Activated CD4-positive, alpha-beta T cell treated with anti-CD3 and anti-CD28 coated beads, Interleukin-2, Interleukin-4, amounts not matched to agents 100 ng/mL and 50 ng/mL, durations not matched to agents 16 hours and 8 hours (primary cell): ENCODE measurements at places on chromosomes 3 and 15.

- no peak for DNase-seq
Observed at GRCh38 chr15:79067072-79067833, 23.3 kb downstream of the RASGRF1 start.

DNA sequence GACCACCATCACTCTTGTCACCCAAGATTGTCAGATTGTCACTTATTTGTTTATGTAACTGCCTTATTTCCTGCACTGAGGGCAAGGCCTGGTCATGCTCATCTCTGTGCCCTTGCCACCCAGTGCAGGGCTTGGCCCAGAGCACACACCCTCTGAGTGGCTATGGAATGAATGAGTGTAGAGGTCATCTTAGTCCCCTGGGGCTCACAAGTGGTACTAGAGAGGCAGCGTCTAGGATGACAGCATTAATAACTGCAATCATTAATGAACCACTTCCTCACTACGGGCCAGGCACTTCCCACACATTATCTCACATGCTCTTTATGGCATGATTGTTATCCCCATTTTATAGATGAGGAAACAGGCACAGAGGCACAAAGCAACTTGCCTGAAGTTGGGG is 117.0 kb downstream of the SMAD6 start:
- no peak for DNase-seq

DNA sequence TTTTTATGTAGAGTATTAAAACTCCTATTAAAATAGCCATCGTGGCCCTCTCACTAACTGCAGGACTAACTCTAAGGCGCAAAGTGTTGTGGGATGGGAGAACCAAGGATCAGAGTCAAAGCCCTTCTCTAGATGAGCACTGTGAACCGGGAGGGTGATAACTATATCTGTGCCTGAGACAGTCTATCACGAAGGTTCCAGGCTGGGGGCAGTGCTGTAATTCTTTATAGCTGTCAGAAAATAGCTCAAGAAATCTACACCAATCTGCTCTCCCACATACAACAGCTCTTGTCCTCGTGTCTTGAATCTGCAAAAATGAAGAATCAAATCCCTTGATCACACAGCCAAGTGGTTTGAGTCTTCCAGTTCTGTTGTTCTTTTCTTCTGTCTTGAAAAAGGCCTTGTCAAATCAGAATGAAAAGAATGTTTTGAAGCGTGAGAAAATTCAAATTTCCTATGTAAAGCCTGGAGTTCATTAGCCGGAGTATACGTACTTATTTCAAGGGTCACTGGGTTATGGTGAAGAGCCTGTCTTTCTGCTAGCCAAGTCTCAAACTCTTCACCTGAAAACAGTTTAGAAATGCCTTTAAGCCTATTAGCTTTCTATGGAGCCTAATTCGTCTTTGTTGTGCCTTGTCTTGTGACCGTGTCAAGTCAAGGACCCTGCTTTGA is 185.3 kb upstream of the NECTIN3 start:
- no peak for DNase-seq

DNA sequence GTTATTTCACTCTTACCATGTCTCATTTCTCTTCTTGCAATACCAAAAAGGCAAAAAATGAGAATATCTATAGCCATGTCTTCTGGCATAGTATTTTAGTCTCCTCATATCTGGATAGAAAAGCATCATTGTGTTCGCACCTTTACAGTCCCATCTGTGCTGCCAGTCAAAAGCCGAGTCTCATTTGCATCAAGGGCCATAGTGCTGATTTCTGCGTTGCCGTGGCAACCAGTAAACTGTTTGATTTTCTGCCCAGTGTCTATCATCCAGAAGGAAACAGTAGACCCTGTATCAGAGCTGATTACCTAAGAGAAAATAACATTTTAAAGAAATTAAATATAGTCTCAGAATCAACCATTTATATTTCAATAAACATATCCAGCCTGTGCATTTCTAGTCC is 86.1 kb upstream of the SERPINI2 start:
- no peak for DNase-seq

DNA sequence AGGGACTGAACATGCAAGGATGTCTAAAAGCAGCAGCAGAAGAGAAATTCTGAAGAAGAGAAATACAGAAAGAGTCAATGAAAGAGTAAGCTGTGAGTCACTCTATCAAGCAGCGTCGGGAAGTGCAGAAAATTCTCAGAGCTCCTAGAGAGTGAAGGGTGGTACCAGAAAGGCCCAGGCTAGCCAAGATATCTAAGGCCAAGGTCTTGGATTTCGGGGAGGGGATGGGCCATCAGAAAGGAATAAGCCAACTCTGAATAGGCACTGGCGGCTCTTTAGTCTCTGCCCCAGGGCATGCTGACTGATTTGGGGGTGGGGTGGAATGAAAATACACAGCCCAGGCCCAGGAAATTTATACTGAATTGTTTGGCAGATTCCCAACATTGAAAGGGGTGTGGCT is 70.8 kb downstream of the GPR156 start:
- no peak for DNase-seq

GRCh38 chr3:12905316-12906071 is 64.1 kb upstream of the RPL32 start:
- no peak for DNase-seq

DNA sequence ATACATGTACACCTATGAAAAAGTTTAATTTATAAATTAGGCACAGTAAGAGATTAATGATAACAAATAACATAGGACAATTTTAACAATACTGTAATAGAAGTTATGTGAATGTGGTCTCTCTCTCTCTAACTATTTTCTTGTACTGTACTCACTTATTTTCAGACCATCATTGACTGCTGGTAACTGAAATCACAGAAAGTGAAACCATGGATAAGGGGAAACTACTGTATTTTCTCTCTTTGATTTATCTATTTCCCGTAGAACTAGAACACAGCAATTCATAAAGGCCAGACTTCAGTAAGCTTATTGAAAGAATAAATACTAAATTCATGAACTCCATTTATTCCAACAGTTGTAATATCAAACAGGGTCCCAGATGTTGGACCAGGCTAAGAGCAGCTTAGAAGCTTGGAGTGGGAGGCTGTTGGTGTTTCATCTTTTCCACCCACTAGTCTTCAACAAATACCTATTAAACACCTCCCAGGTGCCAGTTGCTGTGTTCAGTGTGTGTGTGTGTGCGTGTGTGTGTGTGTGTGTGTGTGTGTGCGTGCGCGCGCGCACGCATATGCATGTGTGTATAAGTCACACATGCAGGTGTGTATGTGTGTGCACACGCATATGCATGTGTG is 235.4 kb downstream of the FOXP1 start:
- no peak for DNase-seq

- DNase-seq, result no peak
Observed at GRCh38 chr3:154540950-154541604, 111.1 kb upstream of the GPR149 start.

GRCh38 chr15:81111018-81111417 is 23.1 kb upstream of the CFAP161 start:
- DNase-seq, result no peak

DNA sequence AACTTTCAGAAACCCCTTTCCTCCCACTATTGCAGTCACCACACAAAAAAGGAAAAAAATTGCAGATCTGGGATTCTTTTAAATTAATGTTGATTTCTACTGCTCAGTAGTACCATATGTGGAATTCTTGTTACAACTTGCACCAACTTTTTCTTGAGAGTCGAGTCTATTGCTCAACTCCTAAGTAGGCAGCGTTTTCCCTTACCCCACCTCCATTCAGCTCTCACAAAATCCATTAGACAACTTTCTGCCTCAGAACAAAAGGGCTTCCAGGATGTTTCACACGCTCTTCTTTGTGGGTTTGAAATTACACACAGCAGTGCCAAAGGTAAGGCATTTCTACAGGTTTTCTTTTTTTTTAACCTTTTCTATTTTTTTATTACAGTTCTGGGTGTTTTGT is 179.5 kb downstream of the ANXA2 start:
- DNase-seq, result no peak

- no peak for DNase-seq
Observed at GRCh38 chr3:160725338-160725737, 30.7 kb upstream of the PPM1L start.

DNA sequence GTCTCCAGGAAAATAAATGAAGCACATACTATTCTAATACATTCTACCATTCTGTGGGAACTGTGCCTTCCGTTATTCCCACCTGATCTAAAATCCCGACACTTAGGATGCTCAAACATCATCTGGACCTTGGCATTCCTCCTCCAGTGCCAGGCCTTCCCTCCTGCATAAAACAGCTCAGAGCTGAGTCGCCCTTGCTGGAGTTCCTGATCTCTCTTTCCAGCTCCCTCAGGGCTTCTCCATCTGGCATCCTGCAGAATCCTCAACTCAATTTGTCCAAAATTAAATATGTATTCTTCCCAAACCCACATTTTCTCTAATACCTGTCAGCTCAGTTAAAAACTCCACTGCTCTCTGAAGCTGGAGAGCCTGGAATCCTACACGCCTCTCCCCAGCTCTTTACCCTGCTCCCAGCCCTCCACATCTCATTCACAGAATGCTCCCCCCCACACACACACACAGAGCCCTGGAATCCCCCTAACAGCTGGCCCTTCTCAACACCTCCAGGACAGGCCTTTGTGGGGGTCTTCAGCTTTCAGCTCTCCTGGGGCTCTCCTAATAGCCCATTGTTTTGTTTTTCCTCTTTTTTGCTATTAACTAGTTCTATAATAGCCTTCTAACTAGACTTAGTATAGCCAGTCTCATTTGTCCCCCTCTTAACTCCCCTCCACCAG is 78.5 kb downstream of the HMG20A start:
- DNase-seq, result no peak

DNA sequence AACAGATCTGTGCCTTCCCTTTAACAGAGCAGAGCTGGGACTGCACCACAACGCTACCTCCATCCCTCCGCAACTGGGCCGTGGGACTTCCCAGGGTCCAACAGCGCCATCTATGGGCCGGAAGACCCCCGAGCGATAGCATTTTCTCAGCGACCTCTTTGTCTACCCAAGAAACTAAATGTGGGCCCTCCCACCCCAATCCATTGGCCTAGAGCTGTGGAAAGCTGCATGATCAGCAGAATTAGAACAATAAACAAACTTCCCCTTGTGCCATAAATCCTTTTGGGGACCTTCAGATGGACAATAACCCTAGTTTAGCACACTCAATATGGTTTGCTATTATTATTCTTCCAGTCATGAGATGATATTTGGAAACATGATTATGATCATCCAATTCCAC is 74.8 kb upstream of the NTRK3 start:
- DNase-seq, result peak; percentile 49

DNA sequence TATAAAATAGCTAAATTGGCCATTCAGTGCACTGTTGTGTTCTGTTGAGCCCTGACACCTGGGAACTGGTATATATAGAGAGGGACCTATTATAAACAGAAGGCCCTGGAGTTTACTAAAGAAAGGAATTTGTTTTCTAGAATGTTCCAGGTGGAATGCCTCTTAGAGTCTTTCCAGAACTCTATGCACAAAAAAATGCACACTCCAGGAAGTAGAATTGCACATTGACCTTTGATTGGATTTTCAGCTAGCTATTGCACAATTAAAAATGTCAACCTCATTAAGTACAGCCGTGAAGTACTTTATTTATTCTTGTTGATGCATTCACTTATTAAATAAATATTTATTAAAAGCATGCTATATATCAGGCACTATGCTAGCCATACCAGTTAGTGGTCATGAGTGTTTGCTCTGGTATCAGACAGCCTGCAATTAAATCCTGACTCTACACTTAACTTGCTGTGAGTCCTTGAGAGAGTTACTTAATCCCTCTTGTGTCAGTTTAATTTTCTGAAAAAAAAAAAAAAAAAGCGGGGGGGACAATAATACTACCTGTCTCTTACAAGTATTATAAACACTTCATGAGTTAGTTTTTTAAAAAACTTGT is 40.8 kb downstream of the NDUFB4 start:
- DNase-seq, result no peak

DNA sequence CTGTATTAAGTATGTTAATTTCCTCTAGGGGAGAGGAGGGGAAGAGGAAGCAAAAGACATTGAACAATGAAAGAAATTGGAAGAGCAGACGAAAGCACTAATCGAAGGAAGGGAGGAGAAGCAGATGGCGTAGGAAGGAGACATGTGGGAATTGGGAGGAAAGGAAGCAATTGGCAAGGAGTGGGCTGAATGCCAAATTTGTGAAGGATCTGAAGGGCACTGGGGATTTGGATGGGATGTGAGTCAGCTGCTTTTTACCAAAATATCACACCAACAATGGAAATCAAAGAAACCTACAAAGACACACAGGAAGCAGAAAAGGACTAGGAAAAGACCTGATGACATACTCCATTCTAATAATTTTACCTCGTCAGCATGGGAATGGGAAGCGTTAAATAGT is 1029.8 kb downstream of the ROBO1 start:
- no peak for DNase-seq

GRCh38 chr3:162041622-162042021 is 545.0 kb downstream of the OTOL1 start:
- no peak for DNase-seq

DNA sequence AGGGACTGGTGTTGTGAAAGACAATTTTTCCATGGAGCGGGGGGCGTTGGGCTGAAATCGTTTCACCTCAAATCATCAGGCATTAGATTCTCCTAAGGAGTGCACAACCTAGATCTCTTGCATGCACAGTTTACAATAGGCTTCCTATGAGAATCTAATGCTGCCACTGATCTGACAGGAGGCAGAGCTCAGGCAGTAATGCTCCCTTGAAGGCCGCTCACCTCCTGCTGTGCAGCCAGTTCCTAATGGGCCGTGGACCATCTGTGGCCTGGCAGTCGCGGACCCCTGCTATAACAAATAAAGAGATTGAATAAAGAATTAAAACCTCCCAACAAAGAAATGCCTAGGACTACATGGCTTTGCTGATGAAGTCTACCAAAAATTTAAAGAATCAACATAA is 25.3 kb upstream of the ANKRD28 start:
- DNase-seq, result no peak

DNA sequence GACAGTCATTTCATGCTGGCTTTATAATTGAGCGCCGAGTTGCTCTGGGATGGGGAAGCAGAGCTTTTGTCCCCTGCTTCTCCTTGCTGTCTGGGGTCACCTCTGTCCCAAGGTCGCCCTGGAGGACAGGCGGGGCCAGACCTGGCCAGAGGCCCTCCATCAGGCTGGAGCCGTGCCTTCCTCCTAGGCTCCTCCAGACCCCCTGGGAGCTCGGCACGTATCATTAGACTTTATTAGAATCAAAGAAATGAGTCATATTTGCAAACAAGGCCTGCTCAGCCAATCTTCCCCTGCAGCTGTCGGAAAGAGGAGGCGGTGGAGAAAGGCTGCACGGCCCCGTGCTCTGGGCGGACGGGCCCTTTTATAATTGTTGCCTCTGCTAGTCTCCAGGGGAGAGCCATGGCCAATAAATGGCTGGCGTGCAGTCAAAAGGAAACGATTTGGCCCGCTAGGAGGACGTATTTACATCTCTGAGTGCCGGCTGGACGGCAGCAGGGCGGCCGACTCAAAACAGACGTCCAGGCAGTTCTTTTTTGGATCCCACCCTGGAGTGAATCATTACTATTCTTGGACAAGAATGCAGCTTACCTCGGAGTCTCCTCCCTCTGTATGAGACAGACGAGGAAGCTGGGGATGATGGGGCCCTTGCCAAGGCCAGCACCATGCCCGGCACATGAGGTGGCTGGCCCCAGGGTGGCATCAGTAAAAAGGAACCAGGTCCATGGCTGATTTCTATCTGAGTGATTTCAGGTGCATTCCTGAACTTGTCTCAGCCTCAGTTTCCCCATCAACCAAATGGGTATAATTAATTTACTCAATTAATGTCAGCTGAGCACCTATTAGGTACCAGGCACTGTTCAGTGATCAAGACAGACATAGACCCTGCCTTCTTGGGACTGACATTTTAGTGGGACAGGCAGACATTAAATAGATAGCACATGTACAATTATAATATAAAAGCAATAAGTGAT is 50.6 kb downstream of the SLC6A6 start:
- DNase-seq, result no peak
